ENCODE measurements at places on chromosomes 1 and 21.

GRCh38 chr1:86231076-86231475 lies 74.5 kb upstream of the COL24A1 start:
- no peak for DNase-seq

DNA sequence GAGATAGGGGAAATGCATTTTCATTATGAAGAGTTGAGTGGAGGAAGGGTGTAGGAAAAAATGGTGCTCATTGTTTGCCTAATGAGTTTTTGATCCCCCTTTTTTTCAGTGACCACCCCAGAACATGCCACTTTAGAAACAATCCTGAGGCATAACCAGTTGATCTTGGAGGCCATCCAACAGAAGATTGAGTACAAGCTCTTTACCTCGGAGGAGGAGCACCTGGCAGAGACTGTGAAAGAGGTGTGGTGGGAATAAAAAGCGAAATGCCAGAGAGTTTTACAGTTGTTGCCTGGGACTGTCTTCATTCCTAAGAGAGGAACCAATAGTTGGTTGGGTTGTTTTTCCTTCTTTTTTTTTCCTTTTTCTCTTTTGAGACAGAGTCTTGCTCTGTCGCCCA lies 54.3 kb upstream of the EPHA8 start:
- no peak for DNase-seq

DNA sequence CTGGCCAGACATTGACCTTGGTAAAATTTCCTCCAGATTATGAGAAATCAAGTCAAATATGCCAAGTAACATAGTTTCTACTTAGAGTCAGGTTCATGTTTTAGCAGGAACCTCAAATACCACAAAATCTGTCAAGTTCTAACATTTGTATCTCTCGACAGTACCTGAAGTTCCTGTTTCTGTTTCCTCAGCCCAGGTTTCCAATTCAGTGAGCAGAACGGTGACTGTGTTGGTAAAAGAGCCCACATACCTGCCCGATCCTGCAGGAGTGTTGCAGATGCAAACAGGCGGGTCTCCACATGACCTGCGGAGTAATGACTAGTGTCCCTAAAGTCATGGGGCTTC lies 57.9 kb upstream of the LGALS8 start:
- DNase-seq = no peak

DNA sequence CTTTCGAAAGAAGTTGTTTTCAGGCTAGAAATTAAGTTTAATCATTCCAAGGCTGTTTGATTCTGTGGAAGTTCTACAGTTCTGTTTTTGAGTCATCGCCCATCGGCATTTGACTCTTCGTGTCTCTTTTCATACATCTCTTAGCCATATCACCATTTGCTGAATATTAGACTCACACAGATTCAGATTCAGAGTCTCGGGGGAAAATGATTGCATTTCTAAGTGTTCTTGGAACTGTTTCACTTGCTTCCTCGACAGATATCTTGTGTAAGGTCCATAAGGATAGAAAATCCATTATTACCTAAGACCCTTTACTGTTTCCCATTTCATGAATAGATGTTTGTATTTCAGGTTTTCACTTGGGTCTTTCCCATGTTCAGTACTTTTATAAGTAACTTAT lies 237.0 kb upstream of the SGIP1 start:
- DNase-seq = no peak

- no peak for DNase-seq
These were observed 54.9 kb upstream of the IGSF21 start for GRCh38 chr1:18052671-18053070.

DNA sequence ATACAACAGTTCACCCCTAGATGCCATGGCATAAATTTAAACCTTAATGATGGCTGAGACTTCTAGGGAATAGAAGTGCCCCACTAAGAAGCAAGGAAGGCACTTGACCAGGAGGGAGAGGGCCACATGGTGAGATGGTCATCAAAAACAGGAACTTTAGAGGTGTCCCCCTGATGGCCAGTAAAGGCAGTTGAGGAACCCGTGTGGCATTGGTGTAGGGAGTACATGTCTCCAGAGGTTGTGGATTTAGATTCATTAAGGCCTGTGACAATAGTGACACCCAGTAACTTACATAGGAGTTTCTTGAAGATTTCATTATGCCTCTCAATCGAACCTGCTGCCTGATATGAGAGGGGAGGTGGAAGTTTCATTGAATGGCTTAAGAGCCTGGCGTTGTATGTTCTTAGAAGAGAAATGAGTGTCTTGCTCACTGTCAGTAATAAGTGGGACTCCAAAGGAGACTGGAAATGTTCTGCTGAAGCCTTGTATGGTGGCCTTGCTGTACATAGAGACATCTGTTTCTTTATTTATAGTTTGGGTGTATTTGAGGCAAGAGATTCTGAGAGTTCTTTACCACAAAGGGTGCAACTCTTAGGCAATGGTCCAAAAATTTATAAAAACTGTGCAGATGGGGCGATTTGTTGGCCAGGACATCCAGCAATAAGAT lies 27.9 kb downstream of the EDARADD start:
- no peak for DNase-seq

DNA sequence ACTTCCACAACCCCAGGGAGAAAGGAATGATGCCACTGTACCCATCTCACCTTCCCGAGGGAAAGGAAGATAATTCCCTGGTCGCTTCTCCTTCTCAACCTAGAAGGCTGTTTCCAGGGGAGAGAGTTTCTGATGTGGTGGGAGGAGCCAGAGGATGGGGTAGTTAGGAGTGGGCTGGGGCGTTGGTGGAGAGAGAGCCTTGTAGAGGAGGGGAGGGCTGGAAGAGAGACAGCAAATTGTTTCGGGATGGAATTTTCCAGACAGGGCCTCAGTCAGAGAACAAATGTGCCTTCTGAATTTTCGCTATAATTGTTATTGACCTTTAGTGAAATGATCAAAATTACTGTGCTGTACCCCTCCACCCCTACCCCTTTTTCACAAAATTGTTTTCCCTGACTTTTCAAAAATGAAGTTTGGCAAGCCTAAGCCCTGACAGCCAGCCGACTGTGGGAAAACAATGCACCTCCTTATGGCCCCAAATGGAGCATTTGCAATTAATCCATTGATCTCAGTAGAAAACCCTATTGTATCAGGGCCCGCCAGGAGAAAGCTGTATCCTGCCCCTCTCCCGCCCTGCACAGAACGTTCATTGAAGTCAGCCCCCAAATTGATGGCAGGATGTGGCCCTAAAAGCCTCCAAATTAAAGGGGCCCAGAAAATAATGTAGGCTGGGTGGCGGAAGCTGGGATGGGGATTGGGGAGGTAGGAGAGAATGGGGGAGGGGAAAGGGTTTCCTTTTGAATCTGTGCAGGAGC lies 69.1 kb upstream of the JUN start:
- no peak for DNase-seq

DNA sequence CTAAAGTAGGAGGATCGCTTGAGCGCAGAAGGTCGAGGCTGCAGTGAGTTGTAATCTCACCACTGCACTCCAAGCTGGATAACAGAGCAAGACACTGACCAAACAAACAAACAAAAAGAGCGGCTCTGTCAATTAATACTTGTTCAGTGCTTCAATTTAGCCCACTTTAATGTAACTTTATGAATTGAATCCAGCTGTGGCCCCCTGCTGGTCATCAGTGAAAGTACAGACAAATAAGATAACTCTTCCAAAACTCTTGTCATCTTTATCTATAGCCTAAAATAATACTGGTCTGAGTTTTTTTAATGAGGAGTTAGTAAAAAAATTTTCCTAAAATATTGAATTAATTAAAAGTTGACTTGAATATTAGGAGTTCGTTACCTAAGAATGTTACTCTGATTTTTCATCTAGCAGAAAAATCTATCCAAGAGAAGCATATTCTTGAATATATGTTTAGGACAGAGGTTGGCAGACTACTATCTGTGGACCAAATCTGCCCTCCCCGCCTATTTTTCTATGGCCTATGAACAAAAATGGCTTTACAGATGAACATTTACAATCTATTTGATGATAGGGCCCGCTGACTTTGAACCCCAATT lies 26.1 kb downstream of the ATP5PF start:
- DNase-seq = peak; percentile 15

GRCh38 chr1:23648576-23648975 lies 43.0 kb upstream of the RPL11 start:
- no peak for DNase-seq

DNA sequence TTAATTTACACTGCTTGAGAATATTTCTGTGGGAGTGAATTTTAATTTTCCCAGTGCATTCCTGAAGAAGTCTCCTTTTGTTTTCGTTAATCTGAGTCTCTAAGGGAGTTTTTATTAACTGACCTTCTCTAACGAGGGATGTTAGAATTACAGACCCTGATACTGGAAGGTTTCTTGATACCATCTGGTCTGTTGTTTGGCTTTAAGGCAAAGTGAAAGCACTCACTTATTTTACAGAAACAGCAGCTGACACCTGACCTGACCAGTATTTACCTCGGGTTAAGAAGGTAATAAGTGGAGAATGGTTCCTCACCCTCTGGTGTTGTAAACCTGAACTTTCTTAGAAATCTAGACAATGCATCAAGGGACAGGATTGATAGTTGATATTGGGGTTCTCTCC lies 12.4 kb downstream of the CDC14A start:
- DNase-seq = no peak

DNA sequence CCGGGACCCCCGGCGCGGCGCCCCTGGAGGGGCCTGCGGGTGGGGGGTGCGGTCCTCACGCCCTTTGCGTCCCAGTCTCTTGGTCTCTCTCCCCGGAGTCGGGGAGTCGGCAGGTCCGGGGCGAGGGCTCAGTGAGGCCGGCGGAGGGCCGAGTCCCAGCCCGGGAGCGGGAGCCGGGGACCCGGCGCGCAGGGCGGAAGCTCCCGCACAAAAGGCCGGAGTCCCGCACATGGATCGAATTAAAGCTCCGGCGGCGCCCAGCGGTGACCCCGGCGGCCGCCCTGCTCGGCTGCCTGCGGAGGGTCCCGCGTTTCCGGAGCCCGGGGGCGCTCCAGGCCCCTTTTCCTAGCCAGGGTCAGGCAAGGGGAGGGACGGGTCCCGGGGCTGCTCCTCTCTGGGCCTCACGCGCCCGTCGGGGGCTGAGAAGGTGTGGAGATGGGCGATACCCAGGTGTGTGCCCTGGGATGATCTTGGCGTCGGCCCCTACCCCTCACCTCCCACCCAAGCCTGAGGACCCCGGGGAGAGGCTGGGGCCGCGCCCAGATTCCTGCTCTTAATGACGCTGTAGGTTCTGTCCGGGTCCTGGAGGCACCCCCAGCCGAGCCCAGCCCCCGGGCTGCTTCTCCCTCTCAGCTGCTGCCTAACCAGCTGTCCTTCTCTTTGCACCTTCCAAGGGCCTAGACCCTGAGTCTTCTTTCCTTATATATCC lies 512 bp downstream of the FBLIM1 start:
- DNase-seq = no peak

GRCh38 chr1:241308471-241308870 lies 48.5 kb downstream of the RGS7 start:
- no peak for DNase-seq

DNA sequence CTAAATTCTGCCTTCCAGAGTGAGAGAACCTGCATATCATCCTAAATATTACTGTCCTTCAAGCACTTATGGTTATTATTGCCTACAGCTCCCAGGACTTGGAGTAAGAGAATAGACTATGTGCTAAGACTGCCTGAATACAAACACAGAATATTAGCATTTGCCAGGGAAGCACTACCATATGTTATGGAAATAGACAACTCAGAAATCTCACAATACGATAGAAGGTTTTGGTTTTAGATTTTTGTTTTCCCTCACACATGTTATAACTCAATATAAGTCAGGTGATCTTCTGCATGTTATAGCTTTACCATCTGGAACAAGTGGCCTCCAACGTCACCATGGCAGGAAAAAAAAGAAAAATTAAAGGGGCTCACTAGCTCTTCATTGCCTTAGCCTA lies 413.9 kb downstream of the LRRIQ3 start:
- DNase-seq = no peak

- DNase-seq = no peak
These were observed 16.5 kb downstream of the NES start for GRCh38 chr1:156660752-156661112.

- no peak for DNase-seq
These were observed 87.7 kb downstream of the KCNJ6 start for GRCh38 chr21:37828556-37828955.

DNA sequence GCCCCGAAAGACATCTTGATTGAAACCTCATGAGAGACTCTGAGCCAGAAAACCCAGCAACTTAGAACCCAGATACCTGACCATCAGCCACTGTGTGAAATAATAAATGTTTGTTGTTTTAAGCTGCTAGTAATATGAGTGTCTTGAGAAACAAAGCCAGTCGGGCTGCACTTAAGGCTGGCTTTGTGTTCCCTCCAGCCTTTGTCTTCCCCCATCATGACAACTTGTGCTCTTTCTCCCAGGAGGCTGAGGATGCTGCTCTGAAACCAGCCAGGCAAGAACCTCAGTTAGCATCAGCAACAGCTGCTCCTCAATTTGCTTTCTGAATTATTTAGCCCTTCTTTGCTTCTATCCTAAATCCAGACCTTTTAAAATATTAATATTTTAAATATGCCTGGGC lies 78.2 kb downstream of the SLC16A1 start:
- DNase-seq = no peak

- no peak for DNase-seq
These were observed 34.2 kb upstream of the GNPAT start for GRCh38 chr1:231206856-231207255.

GRCh38 chr21:31203431-31204054 lies 140.5 kb downstream of the TIAM1 start:
- DNase-seq = no peak

DNA sequence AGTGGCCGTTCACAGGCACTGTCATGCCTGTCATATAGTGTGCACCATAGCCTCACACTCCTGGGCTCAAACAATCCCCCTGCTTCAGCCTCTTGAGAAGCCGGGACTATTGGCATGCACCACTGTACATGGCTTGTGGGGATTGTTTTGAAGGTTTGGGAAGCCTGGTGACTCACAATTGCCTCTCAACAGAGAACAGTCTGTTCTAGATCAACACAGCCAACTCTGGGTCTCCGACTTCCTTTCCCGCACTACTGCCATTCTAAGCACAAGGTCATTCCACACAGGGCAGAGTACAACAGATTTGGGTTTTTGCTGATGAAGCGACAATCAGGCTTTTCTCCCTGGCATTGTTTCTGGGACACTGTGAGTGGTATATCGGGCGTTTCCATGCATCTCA lies 15.5 kb upstream of the AHCTF1 start:
- DNase-seq = no peak

- DNase-seq = no peak
These were observed 35.7 kb downstream of the EDN2 start for GRCh38 chr1:41448821-41449220.

DNA sequence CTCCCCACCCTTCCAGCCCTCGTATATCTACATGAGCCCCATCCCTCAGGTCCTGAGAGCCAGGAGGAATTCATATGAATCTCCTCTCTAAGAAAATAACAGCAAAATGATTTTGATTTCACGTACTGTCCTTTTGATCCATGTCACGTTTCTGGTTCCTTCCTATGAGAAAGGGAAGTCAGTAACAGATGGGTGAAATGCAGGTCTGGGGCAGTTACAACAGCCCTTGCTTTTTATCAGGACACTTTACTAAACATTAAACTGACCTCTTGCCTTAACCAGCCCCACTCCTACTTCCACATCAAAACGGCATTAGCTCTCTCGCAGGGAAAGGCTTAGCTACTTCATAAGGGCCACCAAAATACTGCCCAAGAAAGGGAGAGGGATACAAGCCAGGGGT lies 59.0 kb downstream of the SPATA46 start:
- no peak for DNase-seq
